Stimulated activated CD4-positive, alpha-beta T cell treated with anti-CD3 and anti-CD28 coated beads, Interleukin-15, amount 100 ng/mL, for 48 hours (primary cell): ENCODE measurements at places on chromosomes 12 and 14.

GRCh38 chr14:47189911-47190484, 485.4 kb downstream of the MDGA2 start:
- no peak for DNase-seq

- no peak for DNase-seq
Observed at GRCh38 chr12:113740699-113741098, 225.4 kb downstream of the RBM19 start.

- no peak for DNase-seq
Observed at GRCh38 chr12:67957383-67957782, 31.9 kb upstream of the IFNG-AS1 start.

DNA sequence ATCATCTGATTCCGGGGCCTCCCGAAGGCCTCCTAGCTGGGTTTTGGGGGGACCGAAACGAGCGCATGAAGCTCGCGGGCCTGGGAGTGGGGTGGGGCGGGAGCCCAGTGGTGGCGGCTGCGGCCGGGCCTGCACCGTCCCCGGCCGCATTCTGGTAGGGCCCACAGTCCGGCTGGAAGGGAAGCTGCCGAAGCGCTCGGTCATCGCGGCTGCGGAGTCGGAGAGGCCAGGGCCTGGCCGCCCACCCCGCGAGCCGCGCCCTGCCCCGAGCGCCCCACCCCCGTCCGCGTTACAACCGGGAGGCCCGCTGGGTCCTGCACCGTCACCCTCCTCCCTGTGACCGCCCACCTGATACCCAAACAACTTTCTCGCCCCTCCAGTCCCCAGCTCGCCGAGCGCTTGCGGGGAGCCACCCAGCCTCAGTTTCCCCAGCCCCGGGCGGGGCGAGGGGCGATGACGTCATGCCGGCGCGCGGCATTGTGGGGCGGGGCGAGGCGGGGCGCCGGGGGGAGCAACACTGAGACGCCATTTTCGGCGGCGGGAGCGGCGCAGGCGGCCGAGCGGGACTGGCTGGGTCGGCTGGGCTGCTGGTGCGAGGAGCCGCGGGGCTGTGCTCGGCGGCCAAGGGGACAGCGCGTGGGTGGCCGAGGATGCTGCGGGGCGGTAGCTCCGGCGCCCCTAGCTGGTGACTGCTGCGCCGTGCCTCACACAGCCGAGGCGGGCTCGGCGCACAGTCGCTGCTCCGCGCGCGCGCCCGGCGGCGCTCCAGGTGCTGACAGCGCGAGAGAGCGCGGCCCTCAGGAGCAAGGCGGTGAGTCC, at the start of gene KLC1:
TSS of gene KLC1 (plus strand) at position 528 of the 819 bp plus-strand sequence. CDS start 25,354 bp downstream, outside the sequence.
- DNase-seq, result peak; percentile 66
